ENCODE measurements at places on chromosomes 16 and 17.
A peak's percentile ranks its signal among the peaks of the same experiment; 100 is the strongest.

DNA sequence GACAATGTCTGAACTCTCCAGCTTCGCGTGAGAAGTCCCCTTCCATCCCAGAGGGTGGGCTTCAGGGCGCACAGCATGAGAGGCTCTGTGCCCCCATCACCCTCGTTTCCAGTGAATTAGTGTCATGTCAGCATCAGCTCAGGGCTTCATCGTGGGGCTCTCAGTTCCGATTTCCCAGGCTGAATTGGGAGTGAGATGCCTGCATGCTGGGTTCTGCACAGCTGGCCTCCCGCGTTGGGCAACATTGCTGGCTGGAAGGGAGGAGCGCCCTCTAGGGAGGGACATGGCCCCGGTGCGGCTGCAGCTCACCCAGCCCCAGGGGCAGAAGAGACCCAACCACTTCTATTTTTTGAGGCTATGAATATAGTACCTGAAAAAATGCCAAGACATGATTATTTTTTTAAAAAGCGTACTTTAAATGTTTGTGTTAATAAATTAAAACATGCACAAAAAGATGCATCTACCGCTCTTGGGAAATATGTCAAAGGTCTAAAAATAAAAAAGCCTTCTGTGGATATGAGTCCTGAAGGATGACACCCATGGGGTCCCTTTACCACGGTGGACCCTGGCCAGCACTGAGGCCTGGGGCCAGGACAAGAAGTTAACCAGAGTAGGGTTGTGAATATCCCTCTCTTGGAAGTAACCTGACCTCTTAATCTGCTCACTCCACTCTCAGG is 10.5 kb upstream of the ITGAD start:
- DNase-seq, result no peak

GRCh38 chr17:27326585-27326984 is 32.7 kb downstream of the WSB1 start:
- no peak for DNase-seq

DNA sequence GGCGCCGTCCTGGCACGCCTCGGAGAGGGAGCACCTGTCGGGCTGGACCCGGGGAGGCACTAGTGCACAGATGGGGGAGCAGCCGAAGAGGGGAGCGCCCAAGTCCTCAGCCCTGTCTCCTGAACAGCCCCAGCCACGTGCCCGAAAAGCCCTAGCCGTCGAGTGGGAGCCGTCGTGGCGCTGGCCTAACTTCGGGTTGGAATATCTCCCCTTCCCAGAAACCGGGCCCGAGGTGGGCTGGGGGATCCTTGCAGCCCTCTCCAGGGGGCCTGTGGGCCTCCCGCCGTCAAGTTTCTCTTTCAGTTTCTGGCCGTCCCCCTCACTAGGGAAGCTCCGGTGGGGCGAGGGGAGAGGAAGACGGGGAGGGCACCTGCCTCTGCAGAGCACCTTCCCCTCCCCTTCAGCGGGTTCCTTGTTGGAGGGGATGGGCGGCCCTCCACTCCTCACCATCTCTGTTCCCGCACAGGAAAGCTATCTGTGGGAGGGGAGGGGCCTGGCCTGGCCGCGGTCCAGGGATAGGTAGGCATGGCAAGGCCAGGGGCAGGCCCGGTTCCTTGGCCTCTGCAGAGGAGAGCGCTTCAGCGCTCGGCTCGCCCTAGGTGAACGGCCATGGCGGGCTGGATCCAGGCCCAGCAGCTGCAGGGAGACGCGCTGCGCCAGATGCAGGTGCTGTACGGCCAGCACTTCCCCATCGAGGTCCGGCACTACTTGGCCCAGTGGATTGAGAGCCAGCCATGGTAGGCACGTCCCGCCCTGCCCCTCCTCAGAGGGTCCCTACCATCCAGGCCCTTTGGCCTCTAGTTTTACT is 709 bp downstream of the STAT5A start:
- peak; percentile 44 for DNase-seq

DNA sequence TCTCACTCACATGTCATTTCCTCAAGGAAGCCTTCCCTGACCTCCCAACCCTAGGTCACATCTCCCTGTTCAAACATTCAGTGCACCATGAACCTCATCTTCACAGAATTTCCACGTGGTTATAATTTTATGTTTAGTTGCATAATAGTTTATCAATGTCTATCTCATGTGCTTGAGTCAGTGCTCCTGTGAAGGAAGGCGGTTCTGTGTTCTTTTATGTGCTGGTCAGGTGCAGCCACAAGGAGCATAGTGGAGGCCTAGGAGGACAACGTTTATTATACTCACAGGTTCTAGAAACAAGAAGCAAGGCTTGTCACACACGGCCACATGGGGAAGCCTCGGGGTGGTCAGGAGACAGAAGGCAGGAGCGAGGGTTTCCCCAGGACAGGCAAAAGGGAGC is 34.5 kb upstream of the SCNN1B start:
- DNase-seq, result no peak

DNA sequence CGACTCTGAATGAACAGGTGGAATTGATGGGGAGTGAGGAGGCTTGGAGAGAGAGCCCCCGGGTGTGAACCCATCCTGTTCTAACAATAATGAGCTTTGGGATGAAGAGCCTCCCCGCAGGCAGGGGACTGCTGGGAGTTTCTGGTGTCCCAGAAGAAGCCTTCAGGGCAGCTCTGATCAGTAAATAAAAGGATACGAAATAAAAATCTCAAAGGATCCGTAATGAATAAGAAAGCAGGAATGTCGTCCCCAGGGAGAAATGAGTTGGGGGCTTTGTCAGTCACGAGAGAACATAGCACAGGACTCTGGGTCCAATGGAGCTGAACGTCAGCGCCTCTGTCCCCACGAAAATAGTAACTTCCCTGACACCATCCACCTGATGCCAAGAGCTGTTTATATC is 113.4 kb downstream of the PITPNC1 start:
- no peak for DNase-seq

- no peak for DNase-seq
Measured at GRCh38 chr16:15598648-15599190, 44.2 kb downstream of the MARF1 start.

DNA sequence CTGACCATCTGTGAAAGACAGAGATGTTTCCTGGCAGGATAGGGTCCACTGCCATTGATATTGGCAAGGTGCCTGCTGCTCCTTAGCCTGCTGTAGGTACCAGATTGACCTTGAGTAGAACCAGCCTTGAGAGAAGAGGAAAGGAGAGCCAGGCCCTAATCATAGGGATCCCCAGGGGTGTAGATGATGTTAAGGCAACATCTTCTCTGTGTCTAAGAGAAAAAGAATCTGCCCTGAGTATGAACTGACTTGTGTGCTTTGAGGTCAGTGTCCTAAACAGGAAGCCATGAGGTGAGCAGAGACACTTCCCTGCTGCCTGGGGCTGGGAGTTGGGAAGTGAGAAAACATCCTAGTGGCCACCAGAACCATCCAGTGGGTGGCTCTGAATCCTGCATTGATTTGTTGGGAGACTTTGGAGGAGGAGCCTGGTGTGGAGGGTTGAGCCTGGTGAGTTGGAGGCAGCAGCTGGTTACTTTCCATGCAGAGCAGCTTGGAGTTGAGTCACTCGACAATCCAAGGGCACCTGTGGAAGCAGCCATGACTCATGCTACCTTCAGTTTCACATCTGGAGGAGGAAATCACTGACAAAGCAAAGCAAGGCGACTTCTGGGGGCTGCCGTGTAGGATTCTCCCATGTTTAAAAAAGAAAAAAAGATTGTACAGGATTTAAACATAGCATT is 47.8 kb downstream of the BMERB1 start:
- DNase-seq, result no peak

- no peak for DNase-seq
Measured at GRCh38 chr17:29958947-29959657, 17.7 kb downstream of the EFCAB5 start.

DNA sequence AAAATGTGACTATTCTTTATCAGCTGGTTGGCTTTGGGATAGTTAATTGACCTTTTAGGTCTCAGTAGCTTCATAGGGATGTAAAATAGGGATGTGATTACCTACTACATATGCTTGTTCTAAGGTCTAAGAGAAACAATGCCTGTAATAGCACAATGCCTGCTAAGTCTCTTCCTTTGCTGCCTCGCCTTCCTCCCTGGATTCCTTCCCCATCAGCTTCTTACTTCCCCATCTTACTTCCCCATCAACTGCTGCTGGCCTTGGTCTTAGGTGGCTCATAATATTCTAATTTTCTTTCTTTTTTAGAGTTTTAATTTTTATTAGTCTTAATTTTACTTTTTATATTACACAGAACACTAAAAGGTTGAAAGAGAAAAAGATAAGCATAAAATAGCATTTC is 59.2 kb upstream of the GOT2 start:
- no peak for DNase-seq

GRCh38 chr17:79658811-79659207 is 48.0 kb upstream of the RBFOX3 start:
- peak; percentile 19 for DNase-seq

DNA sequence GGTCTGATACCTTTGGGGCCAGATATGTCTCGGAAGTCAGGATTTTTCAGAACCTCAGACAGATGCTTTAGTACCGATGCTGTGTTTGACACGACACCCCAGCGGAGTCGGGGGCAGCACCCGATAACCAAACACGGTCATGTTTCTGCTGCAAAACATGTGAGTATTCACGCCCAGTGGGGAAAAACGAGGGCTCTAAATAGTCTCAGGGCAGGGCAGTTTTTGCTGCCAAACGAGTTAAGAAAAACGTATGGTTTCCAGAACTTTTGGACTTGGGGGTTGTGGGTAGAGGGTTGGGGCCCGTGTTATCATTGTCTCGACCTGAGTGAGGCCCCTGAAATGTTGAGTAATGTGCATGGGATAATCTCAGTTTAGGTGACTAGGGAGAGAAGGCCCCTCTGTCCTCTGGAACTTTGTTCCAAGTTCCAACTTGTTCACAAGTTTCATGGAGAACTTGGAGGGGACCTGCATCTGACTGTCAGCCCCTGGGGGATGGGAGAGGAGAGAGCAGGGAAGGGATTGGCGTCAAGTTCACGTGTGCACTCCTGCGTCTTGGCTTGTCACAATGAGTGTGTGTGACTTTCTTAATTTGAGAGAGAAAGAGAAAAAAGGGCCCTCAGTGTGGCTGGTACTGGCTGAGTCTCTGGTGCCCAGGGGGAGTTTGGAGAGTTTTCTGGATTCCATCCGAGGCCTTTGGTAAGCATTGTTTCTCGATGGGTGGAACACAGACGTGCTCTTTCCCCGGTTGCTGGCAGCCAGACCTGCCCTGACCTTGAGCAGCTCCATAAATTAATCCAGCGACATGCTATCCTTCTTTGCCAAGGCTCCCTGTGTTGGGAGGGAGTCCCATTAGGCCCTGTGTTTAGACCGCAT is 83.9 kb upstream of the CIBAR2 start:
- DNase-seq, result no peak

GRCh38 chr17:74561586-74561985 is 5.7 kb downstream of the CD300H start:
- DNase-seq, result no peak

DNA sequence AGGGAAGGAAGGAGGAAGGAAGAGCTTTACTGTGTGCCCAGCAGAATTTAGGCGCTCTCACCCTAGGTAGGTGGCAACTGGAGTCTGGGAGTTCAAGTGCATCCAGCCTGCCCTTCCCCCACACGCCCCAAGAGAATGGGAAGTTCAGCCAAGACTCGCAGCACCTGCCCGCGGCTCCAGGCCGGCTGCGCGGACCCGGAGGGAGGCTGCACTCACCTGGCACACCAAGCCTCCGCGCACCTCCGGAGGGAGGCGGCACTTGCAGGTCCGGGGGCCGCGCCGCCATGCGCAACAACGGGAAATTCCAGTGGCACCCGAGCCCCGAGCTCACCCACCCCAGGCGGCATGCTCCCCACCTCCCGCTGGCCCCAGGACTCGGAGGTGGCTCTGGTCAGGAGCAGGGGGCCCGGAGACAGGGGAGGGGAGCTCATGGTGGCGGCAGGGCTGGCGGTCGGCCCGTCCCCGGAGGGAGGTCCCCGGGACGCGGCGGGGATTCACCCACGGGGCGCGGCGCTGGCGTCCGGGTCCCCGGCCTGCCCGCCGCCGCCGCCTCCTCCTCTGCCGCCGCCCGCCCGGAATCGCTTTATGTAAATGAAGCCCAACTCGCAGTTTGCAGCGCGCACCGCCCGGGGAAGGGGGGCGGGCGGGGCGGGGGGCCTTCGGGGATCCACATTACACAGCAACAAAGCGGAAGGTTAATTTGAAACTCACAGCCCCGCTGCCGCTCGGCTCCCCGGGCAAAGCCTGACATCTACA is at the start of gene ZFHX3:
ZFHX3 (minus strand) TSS at position 593 of the 756 bp plus-strand sequence. CDS start 87,983 bp downstream, outside the sequence.
- DNase-seq, result peak; percentile 89

- DNase-seq, result no peak
Measured at GRCh38 chr17:21140911-21141310, 14.1 kb downstream of the DHRS7B start.

- no peak for DNase-seq
Measured at GRCh38 chr17:1286379-1287106, 7.1 kb downstream of the TRARG1 start.

DNA sequence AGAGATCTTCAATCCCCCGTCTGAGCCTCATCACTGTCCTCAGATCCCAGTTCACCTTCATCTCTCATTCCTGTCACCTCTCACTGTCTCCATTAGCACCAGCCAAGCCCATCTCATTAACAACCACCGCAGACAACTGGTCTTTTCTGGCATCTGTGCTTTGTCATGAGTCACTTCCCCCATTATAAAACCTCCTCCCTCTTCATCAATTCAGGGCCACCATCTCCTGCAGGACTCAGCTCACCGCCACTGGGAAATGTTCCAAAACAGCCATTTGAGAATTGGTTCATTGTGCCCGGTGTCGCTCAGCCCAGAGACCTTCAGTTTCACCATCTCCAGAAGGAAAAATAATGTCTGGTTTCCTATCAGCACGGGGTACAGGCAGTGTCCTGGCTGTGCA is 56.9 kb upstream of the TEKT3 start:
- no peak for DNase-seq

- no peak for DNase-seq
Measured at GRCh38 chr16:22186517-22186916, 19.6 kb upstream of the EEF2K start.

GRCh38 chr17:77571155-77571981 is 387.1 kb upstream of the TNRC6C start:
- DNase-seq, result no peak

DNA sequence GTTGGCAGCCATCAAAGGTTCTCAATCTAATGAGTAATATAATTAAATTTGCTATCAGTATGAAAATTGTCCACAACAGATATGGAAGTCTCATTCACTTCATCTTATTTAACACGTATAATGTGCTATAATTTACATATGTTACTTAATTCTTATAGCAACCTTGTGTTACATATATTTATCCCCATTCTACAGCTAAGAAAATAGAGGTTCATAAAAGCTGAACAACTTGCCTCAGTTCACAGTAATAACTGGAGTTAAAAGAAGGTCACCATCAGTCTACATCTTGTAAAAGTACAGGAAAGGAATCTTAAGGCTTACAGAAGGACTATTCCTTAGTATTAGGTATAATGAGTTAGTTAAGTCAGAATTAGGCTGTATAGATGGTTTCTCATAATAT is 27.9 kb downstream of the STXBP4 start:
- no peak for DNase-seq
